ENCODE measurements at places on chromosomes 3 and 15.

DNA sequence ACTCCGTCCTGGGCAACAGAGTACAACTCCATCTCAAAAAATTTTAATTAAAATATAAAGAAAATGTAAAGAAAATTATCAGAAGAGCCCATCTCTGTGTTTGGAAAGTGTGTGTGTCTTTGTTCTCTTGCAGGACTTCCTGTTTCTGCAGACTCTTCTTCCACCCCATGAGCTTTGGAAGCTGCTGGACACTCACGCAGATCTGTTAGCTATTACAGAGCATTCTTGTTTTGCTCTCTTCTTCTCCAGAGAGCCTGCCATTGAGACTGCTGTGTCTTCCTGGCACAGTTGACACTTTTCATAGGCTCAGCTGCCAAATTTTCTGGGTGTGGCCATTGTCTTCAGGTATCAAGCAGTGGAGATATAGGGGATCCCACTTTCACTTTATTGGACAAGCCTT is 6.0 kb upstream of the CCR8 start:
- no peak for DNase-seq

GRCh38 chr15:73196113-73196512 is 143.8 kb downstream of the NEO1 start:
- no peak for DNase-seq

DNA sequence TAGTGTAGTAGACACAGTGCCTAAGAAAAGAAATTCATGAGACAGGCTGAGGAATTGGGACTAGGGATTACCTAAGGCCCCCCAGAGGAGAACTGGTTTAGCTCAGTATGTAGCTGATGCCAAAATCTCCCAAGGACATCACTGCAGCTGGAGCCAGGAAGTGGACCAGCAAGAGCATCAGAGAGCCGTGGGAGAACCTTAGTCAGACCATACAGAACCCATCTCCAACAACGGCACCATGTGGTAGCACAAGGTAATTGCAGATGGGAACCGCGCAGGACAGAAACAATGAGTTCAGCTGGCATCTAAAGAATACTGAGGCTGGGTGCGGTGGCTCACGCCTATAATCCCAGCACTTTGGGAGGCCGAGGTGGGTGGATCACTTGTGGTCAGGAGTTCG is 81.7 kb downstream of the WNT5A start:
- no peak for DNase-seq

- no peak for DNase-seq
Observed at GRCh38 chr15:70517194-70517590, 246.2 kb downstream of the UACA start.

GRCh38 chr3:121483290-121483689 is 62.5 kb downstream of the POLQ start:
- no peak for DNase-seq

GRCh38 chr3:33236005-33236404 is 17.4 kb upstream of the SUSD5 start:
- DNase-seq, result no peak

DNA sequence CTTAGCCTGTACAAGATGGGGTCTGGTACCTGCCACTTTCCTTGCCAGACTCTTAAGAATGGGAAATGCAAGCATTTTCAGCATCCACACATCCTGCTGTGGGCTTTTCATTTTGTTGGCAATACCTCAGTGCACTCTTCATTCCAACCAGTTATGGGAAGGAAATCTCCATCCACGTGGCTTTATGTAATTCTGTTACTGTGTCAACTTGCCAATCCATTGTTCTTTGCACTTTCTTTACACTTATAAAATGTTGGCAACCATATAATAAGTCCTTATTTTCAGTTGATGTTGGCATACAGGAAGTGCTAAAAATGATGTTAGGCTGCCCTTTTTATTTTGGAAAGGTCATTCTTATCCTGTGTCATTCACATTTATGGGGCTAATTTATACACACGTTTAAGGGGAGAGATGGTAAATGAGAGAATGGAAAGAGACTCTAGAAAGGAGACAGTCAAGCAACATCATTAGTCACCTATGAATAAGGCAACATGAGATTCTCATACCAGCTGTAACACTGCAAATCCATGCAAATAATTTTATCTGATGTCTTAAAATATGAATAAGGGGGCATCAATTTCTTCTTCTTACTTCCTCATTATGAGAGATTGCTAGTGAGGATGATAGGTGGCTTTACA is 238.7 kb downstream of the CHST2 start:
- DNase-seq, result no peak

DNA sequence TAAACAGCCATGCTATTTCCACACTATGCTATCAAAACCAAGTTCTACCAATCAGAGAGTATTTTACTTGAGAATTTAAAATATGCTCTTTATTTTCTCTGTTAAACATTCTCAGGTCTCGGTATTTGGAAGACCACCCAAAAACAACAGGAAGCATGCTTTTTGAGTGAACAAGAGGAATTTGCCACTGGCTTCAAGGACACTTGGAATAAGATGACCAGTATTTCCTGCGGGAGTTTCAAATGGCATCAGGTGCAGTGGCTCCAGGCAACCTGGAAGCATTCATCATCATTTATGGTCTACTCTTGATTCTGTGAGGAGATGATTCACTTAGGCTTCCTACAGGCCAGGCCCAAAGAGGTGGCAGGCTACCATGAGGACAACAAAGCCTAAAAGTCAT is 305.7 kb upstream of the ATP11B start:
- DNase-seq, result no peak

DNA sequence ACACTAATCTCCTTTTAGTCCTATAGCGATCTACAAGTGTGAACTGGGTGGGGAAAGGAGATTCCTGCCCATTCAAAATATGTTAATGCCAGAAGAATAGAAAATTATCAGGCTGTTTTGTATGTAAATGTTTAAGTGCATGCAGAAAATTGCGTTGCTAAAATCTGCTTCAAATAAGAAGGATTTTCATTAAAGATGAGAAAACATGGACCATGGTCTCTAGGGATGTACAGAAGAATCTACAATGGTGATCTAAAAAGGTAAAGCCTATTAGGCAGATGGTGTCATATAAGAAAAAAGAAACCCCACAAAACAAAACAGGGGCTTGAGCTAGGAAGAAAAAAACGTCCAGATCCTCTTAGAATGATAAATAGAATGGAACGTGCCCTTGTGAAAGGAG is 287.5 kb upstream of the ROBO1 start:
- DNase-seq, result no peak

GRCh38 chr3:130857336-130858026 is 36.4 kb upstream of the ATP2C1 start:
- no peak for DNase-seq

GRCh38 chr15:36707884-36708435 is 128.5 kb downstream of the CDIN1 start:
- no peak for DNase-seq

GRCh38 chr3:71468311-71469137 is 115.0 kb downstream of the FOXP1 start:
- DNase-seq, result no peak

- DNase-seq, result no peak
Observed at GRCh38 chr15:57148262-57148661, 228.0 kb upstream of the CGNL1 start.

DNA sequence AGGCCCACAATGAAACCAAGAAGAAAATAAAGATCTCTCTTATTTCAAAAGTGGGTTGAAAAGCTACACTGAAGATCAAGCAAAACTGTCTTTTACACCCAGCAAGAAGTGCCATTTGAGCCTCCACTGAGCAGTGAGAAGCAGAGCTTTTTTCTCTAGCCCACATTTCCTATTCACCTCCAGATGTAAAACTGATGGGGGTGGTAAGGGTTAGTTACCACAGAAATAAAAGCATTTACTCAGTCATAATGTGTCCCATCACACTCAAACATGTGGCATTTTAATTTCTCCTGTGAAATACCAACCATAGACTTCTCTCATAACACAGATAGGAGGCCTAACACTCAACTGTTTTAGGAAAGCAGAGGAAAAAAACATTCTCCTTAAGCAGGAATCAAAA is 21.0 kb downstream of the IFT57 start:
- DNase-seq, result no peak

DNA sequence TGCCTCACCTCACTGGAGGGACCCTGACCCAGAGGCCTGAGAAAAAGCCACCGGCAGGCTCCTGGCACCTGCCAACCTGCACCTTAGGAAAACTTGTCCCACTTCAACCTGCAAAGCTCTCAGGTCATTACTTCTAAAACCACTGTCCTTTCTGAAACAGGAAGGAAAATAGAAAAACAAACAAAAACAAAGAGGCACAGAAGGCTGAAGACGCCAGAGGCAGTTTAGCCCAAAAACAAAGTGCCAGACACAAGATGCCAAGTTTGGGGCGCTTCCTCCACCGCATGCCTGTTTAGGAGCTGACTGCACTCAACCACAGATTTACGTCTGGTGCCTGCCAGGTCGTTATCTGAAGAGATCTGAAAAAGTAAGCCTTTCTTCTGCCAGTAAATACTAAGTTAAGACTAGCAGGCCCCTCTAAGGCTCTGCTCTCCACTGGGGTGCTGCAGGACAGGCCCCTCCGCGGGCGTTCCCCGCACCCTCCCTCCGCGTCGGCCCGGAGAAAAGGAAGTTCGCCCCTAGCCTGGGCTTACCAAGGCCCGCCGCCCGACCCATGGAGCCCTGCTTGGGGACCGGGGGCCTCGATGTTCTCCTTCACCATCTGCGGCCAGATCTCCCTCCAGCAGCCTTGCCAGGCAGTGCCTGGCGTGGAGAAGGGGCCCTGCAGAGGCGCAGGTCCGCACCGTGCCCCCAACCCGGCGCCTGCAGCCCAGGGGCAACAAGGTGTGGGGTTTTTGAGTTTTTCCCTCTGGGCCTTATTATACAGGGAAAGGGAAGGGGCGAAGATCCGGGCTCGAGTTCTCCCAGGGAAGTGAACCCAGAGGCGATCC is 1.3 kb downstream of the GOLGA8A start:
- no peak for DNase-seq

GRCh38 chr15:68431037-68431791 is 749 bp downstream of the ITGA11 start:
- DNase-seq, result no peak

DNA sequence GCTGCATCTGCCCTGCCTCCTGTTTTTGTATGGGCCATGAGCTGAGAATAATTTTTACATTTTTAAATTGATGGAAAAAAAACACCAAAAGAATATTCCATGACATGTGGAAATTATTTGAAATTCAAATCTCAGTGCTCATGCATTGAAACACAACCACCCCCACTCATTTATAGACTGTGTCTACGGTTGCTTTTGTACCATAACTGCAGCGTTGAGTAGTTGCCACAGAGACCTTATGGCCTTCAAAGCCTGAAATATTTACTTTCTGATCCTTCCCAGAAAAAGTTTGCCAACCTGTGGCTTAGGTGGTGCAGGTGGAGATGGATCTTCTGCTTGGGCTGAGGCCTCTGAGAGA is 28.1 kb downstream of the ARNT2 start:
- DNase-seq, result no peak

GRCh38 chr3:102225407-102226132 is 209.2 kb upstream of the ZPLD1 start:
- no peak for DNase-seq

DNA sequence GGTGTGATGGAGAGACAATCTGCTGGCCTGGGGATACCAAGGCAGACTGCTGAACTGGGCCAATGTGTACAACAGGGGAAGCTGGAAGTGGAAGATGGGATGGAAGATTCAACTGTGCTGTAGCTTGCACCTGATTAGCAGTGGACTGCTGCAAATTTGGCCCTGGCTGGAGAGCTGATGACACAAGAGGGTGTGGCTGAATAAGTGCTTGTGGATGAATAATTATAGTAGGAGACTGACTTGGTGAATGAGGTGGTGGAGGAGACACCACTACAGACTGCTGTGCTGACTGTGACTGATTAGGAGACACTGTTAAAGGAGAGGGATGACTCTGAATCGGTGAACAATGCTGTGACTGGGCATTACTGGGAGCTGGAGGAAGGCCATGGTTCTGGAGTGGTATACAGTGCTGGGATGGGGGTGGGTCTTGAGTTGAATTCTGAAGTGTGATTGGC is 52.5 kb downstream of the PHC3 start:
- DNase-seq, result no peak

DNA sequence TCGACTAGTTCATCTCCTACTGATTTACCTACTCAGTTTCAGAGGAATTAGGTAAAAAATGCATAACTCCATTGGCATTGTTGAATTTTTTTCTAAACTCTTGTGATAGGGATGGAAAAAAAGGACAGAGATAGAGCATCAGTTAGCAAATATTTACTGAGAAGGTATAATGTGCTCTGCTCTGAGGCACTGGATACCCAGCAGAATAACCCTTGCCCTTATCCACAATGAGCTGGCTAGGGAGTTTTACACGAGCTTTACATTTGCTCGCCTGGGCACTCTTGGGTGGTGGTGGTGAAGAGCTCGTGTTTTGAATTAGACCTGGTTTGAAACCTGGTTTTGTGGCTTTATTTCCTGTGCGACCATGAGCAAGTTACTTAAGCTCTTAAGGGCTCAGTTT is 149.6 kb downstream of the RORA start:
- no peak for DNase-seq

DNA sequence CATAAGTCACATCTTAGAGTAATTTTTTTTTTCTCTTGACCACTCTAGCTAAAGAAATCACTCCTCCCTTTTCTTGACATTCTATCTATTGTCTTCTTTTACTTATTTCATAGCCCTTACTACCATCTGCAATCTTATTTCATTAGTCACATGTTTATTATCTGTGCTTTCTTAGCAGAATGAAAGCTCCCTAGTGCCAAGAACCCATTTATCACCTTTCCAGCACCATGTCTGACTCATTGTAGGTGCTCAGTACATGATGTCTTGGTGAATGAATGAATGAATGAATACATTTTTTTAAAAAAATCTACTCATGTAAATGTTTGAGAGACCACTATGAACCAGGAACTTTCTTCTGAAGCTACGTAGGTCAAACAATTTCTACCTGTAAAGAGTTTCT is 157.2 kb downstream of the CADPS start:
- no peak for DNase-seq

DNA sequence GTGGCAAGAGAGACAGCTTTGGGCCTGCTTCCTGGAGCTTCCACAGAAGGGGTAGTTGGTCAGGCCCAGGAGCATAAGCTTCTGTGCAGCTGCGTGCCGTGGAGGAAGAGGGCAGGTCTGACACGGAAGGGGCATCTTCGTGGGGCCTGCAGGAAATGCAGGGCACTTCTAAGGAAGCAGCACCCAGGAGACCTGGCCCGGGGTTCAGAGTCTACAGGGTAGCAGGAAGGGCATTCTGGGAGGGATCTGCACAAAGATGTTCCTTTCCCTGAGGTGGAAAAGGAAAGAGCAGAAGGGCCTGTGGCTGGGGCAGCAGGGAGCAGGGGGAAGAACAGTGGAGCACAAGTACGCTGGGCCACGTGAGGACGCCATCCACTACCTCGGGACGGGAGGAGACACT is 85.1 kb downstream of the DNAJB8 start:
- DNase-seq, result no peak

- no peak for DNase-seq
Observed at GRCh38 chr3:185649414-185649813, 63.3 kb downstream of the SENP2 start.

DNA sequence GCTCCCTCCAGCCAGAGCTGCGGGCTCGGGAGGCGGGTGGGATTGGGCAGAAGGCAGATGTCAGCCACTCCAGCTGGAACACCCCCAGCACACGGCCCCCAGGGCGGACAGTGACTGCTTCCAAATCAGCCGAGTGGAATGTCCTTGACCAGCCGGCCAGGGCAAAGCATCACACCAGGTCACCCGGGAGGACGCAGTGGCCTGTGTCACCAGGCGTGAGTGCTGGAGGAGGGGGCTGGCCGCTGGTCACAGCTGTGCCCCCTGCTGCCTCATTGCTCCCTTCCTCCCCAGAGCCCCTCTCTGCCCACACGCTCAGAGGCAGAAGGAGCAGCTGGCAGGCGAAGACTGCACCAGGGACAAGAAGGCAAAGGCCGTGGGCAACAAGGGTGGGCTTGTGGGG is 33.5 kb downstream of the NTRK3 start:
- DNase-seq, result no peak

GRCh38 chr3:108036984-108037741 is 53.7 kb downstream of the CD47 start:
- no peak for DNase-seq
